Stimulated activated CD4-positive, alpha-beta T cell treated with anti-CD3 and anti-CD28 coated beads, Interleukin-12 subunit alpha, Interleukin-12 subunit beta, amount 100 ng/mL, for 24 hours (primary cell): ENCODE measurements at places on chromosomes 7 and 10.
A peak's percentile ranks its signal among the peaks of the same experiment; 100 is the strongest.

DNA sequence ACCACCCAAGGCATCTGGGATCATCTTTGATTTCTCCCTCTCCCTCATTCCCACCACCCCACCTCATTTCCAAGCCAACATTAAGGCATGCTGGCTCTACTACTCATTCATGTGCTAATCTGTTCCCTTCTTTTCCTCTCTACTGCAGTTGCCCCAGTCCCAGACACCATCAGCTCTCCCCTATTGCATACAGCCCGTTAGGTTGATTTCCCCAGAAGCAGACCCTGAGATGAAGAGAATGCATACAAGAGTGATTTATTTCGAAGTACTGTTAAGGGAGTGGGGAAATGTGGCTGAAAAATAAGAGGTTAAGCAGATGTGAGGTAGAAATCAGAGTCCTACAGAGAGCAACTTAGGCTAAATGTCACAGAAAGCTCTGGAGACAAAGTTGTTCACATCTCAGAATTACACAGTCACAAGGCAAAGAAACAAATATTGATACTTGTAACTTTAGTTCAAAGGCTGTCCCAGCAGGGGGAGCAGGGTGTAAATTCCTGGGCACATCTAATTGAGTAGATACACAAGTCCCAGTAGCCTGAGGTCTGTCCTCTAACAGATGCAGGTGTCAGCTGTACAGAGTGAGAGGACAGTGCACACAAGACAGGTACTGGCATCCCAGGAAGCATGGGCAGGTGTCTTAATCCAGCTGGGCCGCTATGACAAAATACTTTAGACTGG lies 20.9 kb downstream of the AKR1D1 start:
- DNase-seq: no peak

GRCh38 chr10:110857265-110858171 lies 14.2 kb upstream of the PDCD4 start:
- DNase-seq: no peak

GRCh38 chr7:33109005-33109757 lies at the start of gene RP9:
RP9 (minus strand) TSS chr7:33109404; CDS start chr7:33109372, 32 bp downstream.
- peak; percentile 70 for DNase-seq

- no peak for DNase-seq
Observed at GRCh38 chr7:151735186-151735850, 141.6 kb downstream of the PRKAG2 start.

DNA sequence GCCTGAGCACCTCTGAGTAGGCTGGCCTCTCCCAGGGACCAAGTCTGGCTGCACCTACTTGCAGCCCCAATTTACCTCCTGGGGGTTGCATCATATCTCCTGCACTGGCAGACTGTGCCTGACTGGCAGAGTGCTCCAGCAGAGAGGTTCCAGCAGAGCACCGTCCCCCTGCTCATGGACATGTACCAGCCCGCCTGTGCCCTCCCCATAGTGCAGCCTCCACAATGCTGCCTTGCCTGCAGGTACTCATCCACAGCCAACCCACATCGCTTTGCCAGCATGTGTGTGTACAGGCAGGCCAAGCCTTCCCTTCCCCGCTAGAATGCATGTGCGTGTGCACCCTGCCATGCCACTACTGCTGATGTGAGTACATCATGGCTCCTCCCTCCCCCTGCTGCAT lies 105.5 kb upstream of the NPSR1 start:
- DNase-seq: no peak

DNA sequence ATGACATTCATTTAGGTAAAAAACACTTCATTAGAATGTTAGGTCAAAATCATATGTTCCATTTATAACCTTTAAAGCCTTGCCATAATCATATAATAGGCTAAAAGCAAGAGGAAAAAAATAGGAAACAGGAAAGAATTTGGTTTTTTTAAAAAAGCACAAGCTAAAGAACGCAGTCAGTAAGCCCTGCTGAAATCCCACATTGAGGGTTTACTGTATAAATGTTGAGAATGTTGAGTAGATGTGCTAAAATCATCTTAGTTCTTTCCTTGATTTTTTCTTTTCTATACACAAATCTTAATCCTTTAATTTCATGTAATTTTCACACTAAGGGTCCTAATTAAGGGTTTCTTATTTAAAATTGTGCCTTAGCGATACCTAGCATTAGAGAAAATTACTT lies 133.0 kb downstream of the TSPAN12 start:
- DNase-seq: no peak
